ENCODE measurements at places on chromosomes 3 and 15. TPM values are rescaled to one million over a fixed set of nuclear protein-coding genes. Genes with fewer than 3 reads are reported as not detected.

The ATP13A5 gene
- not detected for total RNA-seq

The TMCO5A gene
- total RNA-seq = not detected

The HHLA2 gene
- total RNA-seq = 0.09 TPM

The SCAPER gene
- total RNA-seq = 6.9 TPM

The C3orf85 gene
- total RNA-seq = not detected
